CD4-positive, alpha-beta T cell treated with Interleukin-6 at 100 ng/mL for 8 hours (primary cell): ENCODE measurements at places on chromosomes 13 and 19.

DNA sequence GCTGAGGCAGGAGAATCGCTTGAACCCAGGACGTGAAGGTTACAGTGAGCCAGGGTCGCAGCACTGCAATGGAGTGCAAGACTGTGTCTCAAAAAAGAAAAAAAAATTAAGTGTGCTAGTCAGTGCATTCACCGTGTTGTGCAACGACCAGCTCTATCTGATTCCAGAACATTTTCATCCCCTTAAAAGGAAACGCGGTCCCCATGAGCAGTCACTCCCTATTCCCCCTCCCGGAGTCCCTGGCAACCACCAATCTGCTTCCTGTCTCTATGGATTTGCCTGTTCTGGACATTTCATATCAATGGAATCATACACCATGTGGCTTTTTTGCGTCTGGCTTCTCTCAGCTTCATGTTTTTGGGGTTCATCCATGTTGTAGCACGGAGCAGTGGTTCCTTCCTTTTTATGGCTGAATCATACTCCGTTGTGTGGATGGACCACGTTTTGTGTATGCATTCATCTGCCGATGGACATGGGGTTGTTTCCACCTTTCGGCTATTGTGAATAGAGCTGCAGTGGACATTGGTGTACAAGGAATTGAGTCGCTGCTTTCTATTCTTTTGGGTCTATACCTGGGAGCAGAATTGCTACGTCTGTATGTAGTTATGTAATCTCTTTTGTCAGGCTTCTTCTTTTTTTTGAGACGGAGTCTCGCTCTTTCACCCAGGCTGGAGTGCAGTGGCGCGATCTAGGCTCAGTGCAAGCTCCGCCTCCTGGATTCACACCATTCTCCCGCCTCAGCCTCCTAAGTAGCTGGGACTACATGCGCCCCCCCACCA is 19.8 kb downstream of the MYO9B start:
- no peak for DNase-seq

- DNase-seq, result no peak
These were observed 77.5 kb downstream of the ZNF536 start for GRCh38 chr19:30449673-30450072.

GRCh38 chr13:86324191-86324590 is 525.0 kb upstream of the SLITRK6 start:
- no peak for DNase-seq

- no peak for DNase-seq
These were observed 36.7 kb downstream of the ZNF93 start for GRCh38 chr19:19937403-19937802.

DNA sequence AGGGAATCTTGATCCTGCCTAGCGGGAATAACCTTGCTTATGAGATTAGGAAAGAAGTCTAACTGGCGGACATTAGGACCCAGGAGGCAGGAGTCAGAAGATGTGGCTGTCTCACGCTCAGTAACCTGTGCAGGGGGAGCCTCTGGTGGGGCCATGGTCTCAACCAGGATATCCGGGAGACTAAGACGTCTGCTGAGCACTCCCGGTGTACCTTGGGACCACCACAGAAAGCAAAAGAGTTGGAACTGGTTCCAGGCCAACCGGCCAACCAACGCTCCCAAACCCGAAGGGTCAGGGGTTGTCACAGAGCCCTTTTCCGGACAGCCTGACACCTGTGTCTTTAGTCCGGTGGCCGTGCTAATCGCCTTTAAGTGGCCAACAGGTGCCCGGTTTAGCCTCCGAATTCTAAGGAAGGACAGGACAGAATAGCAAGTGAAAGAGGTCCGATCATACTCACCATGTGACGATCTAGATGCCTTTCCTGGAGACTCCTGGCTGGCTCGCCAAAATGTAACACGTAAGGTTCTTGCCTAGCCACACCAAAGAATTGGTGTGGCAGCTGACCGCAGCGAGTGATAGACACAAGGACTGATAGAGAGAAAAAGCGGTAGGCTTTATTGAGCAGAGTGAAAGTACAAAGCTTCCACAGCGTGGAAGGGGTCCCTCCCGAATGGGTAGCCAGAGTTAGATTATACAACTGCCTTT is 103.9 kb upstream of the DIAPH3 start:
- no peak for DNase-seq

DNA sequence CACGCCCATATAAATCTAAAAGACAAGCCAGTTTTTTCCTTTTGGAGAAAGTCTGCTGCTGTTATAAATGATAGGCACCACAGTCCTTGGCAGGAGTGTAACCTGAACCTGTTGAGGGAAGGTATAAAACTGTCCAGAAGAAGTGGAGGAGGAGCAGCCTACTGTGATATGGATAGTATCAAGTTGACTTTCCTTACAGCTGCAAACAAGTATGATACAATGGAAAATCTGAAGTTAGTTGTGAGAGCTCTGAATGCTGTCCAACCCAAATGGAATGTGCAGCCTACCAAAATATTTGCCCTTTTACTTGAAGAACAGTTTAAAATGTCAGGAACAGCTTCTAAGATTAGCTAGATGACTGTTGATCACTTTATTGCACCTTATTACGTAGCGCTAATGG is 399.6 kb downstream of the FGF14 start:
- DNase-seq, result no peak

- no peak for DNase-seq
These were observed 21.5 kb upstream of the GARRE1 start for GRCh38 chr19:34232566-34233481.
